ENCODE measurements at places on chromosomes 1 and 21.

GRCh38 chr1:221327954-221328353 is 413.9 kb downstream of the DUSP10 start:
- DNase-seq = no peak

- DNase-seq = no peak
These were observed 11.1 kb downstream of the PTPN14 start for GRCh38 chr1:214540324-214540723.

DNA sequence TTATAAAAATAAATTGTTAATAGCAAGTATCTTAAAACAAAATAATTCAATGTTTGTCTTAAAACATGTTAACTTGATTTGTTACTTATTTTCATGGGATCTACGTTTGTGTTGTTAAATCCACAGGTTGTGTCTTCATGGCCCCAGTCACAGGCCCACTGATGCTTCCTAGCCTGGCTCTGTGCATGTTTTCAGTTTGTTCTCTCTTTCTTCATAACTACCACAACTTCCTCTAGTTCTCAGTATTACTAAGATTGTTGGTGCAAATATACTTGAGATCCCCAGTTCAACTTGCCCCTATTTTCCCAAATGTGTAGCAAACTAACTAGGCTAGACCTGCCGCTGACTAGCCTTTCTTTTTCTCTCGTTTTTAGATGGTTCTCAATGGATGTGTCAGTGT is 250.5 kb downstream of the NRIP1 start:
- no peak for DNase-seq

DNA sequence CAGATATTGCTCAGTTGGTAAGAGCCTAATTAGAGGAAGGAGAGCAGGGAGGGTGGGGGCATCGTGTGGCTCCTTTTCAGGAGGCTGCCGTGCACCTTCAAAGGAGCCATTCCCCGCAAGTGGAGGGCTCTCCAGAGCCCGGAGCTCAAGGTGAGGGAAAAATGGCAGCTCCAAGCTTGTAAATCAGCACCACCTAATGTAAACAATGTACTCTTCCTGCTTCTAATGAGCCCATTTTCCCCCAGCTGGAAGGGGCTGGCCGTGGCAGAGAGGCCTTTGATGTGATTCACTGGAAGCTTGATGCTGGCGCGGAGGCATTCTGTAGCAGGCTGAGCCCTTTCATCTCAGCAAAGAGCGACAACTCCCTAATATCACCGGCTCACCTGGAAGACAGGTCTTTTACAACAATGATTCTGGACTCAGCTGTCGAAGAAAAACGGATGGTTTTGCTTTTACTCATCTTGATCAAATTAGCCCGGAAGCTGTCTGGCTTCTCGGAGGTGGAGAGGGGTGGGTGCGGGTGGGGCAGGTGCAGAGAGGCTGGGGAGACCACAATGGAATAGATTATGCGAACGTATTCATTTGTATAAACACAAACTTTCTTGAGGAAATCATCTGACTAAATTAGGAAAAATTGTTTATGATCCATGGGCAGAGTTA is 112.5 kb downstream of the RRAGC start:
- no peak for DNase-seq

DNA sequence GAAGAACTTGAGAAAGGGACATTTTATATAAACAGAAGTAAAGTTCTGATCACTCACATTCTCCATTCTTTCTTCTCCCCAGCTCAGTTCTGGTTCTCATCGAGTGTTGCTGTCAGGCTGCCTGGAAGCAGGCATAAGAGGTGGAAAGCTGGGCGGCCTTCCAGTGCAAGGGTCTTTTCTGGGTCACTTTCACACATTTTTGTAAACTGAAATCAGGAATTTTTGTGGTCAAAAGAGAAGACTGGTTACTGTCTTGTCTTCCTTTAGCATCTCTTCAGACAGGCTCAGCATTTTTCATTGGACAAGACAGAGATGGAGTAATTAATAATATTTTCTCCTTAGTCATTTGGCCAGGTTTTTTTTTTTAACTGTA is 93.7 kb downstream of the CTH start:
- no peak for DNase-seq

DNA sequence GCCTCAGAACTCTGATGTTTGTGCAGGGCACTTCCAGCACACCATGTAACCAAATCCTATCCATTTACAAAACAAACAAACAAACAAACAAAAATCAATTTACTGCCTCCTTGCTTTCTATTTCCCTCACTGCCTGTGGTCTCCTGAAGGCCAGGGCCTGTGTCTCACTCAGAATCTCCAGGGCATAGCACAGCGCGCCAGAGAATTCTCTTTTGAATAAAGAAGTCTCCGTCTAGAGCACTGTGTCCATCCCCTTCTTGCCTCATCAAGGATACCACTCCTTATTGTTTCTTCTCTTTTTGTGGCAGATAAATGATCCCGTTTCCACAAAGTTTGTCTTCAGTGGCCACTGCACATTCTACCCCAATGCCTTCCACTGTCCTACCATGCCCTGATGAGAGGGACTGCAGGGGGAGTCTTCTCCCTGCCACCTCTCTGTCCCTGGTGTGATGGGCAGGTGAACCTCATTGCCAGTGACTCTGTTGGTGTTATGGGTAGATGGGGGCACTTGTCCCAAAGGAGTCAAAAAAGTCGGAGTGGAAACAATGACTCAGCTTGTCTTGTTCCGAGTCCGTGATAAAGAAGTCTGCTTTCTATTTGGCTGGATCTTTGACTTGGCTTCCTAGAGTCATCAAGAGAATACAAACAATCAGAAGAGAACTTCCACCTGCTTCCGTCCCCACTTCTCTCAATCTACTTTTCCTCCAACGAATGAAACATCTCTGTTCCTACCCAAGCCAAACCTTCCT is 30.0 kb downstream of the XCL2 start:
- DNase-seq = no peak

DNA sequence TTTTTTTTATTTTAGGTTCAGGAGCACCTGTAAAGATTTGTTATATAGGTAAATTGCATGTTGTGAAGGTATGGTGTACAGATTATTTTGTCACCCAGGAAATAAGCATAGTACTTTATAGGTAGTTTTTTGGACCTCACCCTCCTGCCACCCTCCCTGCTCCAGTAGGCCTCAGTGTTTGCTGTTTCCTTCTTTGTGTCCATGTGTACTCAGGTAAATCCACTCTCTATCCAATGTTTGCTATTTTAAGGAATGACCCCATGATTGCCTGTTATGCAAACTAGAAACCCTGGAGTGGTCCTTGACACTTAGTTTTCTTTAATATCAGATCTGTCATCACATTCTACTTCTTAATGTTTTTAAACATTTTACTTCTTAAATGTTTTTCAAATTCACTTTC is 33.9 kb downstream of the LHX9 start:
- no peak for DNase-seq

DNA sequence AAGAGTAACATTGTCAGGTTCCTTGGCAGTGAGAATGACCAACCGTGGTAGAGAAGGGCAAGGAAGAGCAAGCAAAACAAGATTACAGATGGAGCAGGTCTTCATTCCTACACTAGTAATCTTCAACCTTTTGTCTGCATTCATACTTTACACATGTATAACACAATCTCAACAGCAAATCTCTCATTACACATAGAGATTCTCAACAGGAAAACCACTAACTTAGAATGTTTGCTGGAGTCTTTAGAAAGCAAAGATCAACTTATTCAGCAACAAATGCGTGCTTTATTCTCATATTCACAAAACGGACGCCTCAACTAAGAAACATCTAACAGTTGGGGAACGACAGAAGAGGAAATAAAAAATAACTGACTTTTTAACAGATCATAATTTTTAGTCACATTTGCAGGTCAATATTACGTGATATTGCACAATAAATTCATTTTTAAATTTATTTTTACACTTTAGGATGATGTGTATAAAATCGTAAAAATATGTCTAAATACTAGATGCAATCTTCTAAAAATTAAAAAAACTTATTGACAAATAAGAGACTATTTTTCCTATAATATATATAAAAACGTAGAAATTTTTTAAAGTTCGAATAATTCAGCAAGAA is 82.9 kb downstream of the ARID4B start:
- DNase-seq = no peak

GRCh38 chr1:55053265-55053954 is 14.1 kb downstream of the PCSK9 start:
- no peak for DNase-seq
